ENCODE measurements at places on chromosomes 7 and 10.

GRCh38 chr10:65827359-65827758 lies 1098.5 kb upstream of the LRRTM3 start:
- DNase-seq: no peak

DNA sequence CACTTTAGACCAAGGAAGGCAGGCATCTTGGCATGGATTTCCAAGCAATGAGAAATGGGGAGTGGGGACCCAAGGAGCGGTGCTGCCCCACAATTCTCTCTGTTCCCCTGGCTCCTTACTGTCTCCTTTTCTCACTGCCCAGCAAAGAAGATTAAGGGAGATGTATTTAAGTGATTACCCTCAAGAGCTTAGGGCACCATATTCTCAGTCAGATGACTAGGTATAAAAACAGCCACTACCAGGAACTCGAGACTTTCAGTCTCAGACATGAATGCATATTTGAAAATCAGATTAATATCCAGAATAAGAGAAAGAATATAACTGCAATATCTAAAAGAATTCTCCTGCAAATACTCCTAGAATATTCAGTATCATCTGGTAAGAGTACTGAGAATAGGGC lies at the start of gene ABLIM1:
Gene ABLIM1 (minus strand): TSS at position 101 of the 400 bp plus-strand sequence. CDS start 75 bp downstream, at position 26.
- no peak for DNase-seq

GRCh38 chr7:35314354-35314753 lies 60.5 kb upstream of the TBX20 start:
- no peak for DNase-seq

DNA sequence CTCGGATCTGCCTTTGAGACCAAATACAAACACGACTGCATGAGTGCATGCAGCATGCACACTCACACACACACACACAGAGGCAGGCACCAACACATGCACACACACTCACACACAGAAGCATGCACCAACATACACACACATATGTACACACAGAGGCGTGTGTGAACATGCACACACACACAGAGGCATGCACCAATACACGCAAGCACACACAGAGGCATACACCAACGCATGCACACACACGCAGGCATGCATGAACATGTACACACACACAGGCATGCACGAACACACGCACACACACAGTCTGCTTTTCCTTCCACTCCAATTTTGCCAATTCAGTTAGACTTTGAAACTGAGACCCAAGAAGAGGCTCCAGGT lies 67.3 kb upstream of the COL13A1 start:
- DNase-seq: no peak

GRCh38 chr7:51101111-51101757 lies 215.4 kb downstream of the COBL start:
- no peak for DNase-seq
